ENCODE measurements at places on chromosomes 5 and 9.

DNA sequence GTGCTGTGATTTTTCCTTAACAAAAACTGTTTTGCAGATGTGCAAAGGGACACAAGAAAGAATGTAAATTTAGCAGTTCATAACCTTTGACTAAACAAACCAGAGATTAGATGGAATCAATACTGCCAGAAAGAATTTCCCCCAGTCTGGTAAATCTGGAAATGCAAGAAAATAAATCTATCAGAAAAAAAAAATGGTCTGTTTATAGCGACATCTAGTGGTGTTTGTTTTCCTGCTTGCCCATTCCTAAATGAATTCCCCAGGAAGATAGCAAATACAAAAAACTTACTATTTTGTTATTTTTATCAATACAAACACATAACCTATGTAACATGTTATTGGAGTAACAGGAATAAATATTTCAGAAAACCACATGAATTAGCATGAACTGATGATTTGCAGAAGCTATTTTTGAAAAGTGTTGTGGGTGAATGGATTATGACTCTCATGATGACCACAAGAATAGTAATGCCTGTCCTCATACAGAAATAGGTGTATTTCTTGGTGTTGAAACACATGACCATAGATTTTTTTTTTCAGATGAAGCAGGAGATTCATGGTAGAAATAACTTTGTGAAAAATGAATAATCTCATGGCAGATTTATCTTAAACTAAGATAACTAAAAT lies 1703.8 kb downstream of the MAT2B start:
- DNase-seq = peak; percentile 37

- DNase-seq = no peak
Observed at GRCh38 chr9:136686794-136687711, at the start of gene AGPAT2. Gene AGPAT2 (minus strand): TSS chr9:136687457. CDS start chr9:136687357, 100 bp downstream.

DNA sequence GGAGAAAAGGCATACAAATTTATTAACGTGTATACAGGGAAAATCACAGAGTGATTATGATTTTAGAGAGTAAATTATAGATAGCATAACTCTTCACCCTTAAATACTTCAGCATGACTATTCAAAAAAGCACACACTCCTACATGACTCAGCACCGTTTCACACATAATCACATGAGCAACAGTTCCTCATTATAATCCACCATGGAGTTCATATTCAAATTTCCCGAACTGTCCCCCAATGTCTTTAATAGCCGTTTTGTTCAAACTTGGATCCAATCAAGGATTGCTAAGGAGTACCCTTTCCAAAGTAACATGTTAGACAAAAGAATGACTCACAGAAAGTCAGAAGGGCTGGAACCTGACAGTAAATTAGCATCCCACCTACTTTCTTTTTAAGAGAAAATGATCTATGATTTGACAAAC lies 32.1 kb downstream of the RAPGEF1 start:
- no peak for DNase-seq

GRCh38 chr5:111744455-111744854 lies 12.5 kb downstream of the NREP start:
- DNase-seq = no peak

DNA sequence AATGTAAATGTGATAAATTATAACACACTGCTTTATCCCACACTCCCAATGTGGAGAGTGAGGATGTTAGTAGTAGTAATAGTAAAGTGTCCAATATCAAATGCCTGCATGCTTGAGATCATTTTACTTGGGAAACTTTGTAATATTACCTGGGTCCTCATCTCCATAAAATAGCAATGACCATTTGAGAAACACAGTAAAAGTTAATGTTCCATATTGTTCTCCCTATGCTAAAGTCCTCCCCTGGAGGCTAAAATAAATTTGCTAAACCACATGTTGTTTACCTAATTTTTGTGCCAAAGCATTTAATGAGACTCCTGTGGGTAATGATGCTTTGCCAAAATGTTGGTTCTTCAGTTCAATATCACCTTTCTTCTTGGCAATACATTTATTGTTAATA lies 291.2 kb downstream of the CDH10 start:
- DNase-seq = peak; percentile 40

All from renal cortex interstitium (tissue), 15 donors.